ENCODE measurements at places on chromosomes 11 and 22.

DNA sequence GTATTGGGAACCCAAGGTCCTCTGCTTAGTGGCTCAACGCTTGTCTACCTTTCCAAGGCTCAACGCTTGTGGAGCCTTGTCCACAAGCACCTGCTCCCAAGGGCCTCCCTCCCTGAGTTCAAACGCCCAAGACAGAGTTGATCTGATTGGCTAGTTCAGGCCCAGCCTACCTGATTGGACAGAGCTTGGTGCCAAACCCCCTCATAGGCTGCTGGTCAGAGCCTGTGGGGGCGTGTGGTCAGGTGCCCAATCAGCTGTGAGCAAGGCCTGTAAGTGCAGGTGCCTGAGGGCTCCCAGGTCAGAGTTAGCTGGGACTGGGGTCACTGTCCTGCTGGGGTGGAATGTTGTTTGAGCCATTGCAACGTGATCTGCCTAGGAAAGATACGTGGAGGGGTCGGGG lies 16.9 kb upstream of the TMPRSS6 start:
- DNase-seq, result no peak

DNA sequence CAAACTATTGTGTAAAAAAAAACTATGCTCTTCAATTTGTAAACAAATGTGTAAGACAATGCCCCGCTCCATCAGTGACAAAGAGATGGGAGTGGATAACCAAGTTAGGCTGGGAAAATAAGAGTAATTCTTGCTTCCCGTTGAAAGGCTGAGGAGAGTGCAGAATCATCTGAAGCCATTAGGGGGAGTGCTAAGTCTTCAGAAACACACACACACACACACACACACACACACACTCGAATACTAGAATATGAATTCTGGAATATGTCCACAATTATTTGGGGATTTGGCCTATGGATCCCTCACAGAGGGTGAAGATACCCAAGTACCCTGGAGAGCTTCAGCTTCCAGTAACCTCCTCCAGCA lies 27.8 kb upstream of the ROBO3 start:
- peak; percentile 65 for DNase-seq

DNA sequence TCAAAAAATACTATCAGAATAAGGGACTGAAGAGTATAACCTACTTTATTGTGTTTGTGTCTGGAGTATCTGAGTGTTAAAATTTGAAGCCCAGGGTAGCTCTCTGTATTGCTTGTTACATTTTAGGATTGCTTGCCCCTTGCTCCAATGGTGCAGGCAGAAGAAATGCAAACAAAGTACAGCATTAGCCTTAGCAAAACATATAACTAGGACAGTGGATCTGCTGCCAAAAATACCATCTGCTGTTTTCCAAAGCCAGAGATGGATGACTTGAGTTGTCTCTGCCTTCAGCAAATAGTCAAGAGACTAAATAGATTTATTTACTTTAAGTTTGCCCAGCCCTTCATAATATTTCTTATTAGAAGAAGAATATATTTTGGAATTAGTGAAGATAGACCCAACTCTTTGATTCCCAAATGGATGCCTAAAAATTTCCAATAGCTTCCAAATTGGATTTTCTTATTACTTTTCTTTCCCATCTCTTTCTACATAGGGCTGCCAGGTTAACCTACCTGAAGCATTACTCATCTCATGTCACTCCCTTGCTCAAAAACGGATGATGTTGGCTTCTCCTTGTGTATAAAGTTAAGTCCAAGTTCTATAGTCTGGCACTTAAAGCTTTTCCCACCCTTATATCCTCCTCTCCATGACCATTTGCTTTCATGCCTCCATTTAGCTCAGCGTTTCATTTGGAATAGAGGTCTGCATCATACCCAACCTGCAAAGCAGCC lies 66.3 kb downstream of the LDLRAD3 start:
- no peak for DNase-seq

GRCh38 chr11:59676205-59676604 lies 7.4 kb upstream of the PATL1 start:
- DNase-seq, result no peak

DNA sequence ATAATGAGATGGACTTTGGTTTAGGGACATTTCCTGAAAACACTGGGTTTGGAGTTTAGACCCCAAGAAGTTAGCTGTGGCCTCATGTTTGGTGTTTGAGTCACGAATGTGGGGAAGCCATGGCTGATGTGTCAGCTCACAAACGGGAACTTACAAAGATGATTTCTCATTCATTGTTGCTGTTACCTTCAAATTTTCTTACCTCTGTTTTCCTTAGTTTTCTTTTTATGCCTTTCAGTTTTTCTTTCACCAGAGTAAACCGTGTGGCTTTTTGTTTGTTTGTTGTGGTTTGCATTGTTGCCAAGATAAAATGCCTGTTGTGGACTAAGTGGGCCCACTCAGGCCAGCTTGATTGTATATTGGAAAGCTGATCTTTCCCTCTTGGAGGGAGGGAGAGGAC lies 89.1 kb downstream of the SWAP70 start:
- DNase-seq, result no peak

- DNase-seq, result peak; percentile 47
Measured at GRCh38 chr11:63573881-63574855, 11.0 kb upstream of the PLAAT2 start.

GRCh38 chr11:65503949-65504673 lies 5.3 kb downstream of the MALAT1 start:
- peak; percentile 49 for DNase-seq

- no peak for DNase-seq
Measured at GRCh38 chr11:86246293-86246675, 1.7 kb downstream of the EED start.

GRCh38 chr11:66891851-66892660 lies 35.2 kb downstream of the LRFN4 start:
- no peak for DNase-seq

GRCh38 chr11:65066805-65067291 lies 8.5 kb upstream of the NAALADL1 start:
- no peak for DNase-seq

- no peak for DNase-seq
Measured at GRCh38 chr11:94309757-94310156, 5.4 kb downstream of the IZUMO1R start.

DNA sequence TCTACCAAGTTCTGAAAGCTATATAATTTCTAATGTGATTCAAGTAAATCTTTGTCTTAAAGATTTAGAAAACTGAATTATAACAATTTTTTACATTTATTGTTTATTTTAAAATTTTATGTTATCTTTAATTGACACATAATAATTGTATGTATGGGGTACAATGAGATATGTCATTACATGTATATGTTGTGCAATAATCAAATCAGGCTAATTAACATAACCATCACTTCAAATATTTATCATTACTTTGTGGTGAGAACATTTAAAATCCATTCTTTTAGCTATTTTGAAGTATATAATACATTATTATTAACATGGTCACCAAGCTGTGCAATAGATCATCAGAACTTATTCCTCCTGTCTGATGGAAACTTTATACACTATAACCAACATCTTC lies 181.1 kb downstream of the DDX10 start:
- DNase-seq, result no peak

DNA sequence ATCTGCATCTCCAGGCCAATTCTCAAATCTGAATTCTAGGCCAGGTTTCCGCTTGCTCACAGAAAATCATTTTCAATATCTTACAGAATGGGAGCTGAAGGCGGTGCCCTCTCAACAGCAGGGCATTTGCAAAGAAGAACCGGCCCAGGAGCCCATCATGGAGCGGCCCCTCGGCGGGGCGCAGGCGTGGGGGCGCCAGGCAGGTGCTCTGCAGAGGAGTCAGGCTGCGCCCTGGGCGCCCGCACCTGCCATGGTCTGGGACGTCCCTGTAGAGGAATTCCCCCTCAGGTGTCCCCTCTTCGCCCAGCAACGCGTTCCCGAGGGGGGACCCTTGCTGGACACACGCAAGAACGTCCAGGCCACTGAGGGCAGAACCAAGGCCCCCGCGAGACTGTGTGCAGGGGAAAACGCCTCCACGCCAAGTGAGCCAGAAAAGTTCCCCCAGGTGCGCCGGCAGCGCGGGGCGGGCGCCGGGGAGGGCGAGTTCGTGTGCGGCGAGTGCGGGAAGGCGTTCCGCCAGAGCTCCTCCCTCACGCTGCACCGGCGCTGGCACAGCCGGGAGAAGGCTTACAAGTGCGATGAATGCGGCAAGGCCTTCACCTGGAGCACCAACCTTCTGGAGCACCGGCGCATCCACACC lies 11.5 kb downstream of the ZNF74 start:
- no peak for DNase-seq

- no peak for DNase-seq
Measured at GRCh38 chr11:18615628-18616392, 16.2 kb downstream of the MISFA start.

GRCh38 chr11:100632941-100633452 lies 54.1 kb upstream of the ARHGAP42 start:
- DNase-seq, result no peak

DNA sequence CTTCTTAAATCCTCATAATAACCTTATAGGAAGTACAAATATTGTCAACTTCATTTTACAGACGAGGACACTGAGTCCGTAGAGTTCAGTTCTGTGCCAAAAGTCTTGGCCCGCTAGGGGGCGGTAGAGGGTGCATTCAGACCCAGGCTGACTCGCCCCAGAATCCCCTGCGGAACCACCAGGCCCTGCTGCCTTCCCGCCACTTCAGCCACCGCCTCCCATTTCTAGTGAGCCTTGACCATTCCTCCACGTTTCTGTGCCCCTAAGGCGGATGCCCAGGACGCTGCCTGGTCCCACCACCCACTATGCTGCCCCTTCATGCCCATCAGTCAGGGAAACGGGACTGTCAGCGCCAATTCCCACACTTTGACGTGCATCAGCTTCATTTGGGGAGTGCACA lies 19.1 kb downstream of the SYT13 start:
- no peak for DNase-seq

GRCh38 chr11:9461760-9462134 lies 935 bp downstream of the ZNF143 start:
- no peak for DNase-seq

GRCh38 chr11:14240221-14240620 lies 118.8 kb downstream of the RRAS2 start:
- no peak for DNase-seq

- DNase-seq, result peak; percentile 67
Measured at GRCh38 chr22:41910050-41911000, 4.5 kb downstream of the SHISA8 start.

DNA sequence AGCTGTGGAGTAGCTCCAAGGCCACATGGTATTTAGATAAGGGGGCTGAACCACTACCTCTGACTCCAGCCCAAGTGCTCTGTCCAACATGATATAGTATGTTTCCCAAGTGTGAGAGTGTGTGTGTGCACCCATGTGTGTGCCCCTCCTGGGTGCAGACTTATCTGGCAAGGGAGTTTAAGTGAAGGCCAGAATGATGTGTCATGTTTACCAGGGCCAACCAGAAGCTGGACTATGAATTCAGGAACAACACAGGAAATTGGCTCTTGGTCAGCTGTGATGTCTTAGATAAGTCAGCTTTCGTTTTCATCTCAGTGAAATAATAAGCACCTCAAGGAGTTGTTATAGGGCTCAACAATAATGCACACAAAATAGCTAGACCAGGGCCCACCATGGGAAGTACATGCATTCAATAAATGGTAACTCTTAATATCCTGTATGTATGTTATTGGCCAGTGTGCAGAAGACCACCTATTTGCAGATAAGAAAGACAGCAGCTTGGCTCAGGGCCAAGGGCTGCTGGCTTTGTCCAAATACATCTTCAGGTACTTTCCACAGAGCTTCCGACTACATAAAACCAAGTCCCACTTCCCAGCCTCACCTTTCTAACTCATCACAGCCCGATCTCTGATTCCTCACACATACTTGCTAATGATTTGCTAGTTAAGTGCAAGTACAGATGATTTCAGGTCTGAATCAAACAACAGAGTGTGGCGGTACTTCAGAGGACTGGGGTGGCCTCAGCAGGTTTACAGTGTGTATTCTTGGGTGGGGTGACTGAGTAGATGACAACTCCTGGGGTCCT lies 120.9 kb downstream of the ME3 start:
- DNase-seq, result no peak

- DNase-seq, result no peak
Measured at GRCh38 chr22:44592824-44593148, 94.8 kb upstream of the RTL6 start.

DNA sequence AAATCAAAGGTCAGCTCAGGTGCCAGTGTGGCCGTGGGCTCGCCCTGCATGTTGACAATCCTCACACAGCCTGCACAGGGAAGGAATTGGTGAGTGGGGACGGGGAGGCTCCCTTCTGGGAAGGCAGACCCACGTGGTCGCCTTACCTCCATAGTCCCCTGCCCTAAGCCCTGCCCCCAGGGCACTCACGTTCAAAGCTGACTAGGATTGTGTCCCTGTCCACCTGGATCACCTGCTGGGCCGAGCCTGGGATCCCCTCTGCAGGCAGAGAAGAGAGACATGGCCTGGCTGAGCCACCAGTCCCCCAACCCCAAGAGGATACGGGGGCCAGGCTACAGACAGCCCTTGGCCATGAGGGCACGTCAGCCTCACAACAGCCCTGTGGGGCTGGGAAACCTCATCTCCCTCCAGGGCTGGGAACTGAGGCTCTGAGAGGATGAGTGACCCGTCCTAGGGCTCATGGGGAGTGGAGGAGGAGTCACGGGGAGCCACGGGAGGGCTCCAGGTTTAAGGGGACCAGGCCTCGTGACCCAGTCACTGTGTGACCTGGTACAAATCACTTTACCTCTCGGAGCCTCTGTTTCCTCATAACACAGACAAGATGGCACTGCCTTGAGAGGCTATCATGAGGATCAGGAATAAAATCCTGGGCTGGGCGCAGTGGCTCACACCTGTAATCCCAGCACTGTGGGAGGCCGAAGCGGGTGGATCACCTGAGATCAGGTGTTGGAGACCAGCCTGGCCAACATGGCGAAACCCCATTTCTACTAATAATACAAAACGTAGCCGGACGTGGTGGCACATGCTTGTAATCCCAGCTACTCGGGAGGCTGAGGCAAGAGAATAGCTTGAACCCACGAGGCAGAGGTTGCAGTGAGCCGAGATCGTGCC lies 12.1 kb upstream of the SF1 start:
- no peak for DNase-seq

- DNase-seq, result no peak
Measured at GRCh38 chr22:48579928-48580309, 1247.8 kb downstream of the BRD1 start.

- no peak for DNase-seq
Measured at GRCh38 chr22:30514252-30514651, 8.8 kb upstream of the SEC14L4 start.

DNA sequence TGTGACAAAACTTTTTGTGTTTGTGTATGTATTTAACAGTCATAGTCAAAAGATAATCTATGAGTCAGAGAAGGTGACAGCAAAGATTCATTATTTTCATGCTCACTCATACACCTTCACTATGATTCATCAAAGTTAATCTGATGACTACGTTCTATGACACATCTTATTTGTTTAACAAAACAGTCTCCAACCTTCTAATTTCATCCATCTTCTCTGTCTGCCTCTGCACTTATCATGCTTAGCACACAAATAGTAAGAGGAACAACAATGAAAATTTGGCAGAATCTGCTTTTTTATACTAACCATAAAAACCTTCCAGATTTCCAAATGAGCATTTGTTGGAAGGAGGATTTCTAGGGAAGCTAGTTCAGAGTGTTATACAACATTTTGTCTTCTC lies 568.9 kb downstream of the LUZP2 start:
- DNase-seq, result no peak

Data from right kidney (tissue), 9 donors.